ENCODE measurements at places on chromosomes 1 and 21.
A peak's percentile ranks its signal among the peaks of the same experiment; 100 is the strongest.

- DNase-seq = no peak
Measured at GRCh38 chr1:154219541-154219940, 1.2 kb upstream of the UBAP2L start.

GRCh38 chr1:207868774-207869721 lies 41.9 kb downstream of the CD34 start:
- DNase-seq = peak; percentile 58

DNA sequence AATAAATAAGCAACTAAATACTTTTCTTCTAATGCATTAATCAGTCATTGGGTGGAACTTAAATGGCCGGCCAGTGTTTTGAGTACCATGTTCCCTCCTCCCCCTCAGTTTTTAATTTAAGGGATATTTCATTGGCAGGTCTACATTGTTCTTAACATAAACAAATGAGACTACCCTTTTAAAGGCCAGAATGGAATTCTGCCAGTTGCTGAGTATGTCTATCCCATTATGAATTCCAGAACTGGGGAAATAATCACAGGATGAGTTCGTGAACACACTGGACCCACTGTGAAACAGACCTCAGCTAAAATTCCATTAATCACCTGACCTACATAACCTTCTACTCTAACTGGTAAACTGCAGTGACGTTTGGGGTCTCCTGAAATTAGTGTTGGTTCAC lies 305.5 kb upstream of the PKN2 start:
- DNase-seq = no peak

GRCh38 chr1:154974102-154974807 lies at the start of gene CKS1B:
Gene CKS1B (plus strand): TSS chr1:154974681. CDS start chr1:154974746, 65 bp downstream.
- peak; percentile 97 for DNase-seq

DNA sequence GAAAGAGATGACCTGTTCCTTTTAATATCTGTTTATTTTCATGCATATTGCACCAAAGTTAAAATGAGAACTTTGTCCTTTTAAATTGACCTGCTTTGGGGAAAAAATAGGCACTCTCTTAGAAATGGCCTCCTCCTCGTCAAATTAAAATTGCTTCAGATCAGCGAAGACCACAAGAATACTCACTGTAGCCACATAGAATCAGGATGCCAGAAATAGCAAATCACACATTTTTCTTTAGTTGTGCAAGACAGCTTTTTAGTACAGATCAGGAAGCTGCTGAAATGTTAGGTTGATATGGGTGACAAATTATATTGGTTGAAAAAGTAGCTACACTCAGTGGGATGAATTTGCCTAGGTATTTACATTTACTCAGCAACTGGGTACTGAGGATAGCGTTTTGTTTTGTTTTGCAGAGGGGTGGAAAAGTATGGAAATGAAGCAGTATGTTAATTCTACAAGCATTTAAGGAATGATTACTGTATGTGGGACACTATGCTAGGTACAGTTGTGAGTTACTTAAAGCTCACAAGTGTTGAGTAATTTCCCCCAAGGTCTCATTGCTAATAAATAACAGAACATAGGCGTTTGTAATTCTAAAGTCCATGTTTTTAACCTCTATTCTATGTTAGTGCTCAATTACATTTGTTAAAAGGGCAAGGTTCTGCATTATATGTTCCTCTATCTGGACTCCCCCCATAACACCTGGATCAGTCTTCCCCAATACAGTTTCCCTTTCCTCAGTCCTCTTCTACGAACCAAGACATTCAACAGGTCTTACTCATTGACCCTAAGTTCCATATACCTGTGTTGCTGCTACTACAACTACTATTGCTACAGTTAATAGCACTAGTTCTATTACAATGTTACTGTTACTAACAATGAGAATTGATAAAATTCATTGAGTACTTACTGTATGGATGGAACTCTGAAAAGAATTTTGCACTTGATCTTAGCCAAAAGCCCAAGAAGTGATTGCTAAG lies 99.4 kb upstream of the S1PR1 start:
- DNase-seq = no peak

DNA sequence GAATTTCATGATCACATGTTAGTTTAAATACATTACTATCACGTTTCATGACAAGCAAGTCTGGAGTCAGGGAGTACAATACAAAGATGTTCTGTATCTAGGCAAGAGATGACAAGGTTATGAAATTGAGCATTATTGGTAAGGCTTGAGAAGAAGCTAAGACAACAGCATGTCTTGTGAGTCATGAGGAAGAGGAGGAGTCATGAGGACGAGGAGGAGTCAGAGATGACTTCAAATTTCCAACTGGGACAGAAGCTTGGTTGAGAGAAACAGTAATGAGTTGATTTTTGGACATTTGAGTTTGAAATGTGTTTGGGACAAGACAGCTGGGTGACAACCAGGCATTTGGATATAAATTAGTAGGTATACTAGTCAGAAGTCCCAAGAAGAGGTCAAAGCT lies 4.3 kb upstream of the UBE2U start:
- DNase-seq = no peak

DNA sequence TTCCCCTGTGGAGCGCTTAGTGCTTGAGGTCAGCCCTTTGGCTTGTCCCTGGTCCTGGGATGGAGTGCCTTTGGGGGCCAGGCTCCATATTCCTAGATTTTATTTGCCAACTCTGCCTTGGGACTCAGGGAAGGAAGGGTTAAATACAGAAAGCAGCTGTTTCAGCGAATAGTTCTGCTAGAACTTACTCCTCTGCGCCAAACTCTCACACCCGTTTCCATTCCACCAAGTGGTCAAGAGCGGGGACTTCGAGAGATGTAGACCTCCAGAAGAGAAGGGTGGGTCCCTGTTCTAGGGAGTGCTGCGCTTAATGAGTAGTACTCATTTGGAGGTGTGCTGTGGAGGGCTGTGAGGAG lies 704 bp upstream of the TOMM40L start:
- no peak for DNase-seq

GRCh38 chr1:149877211-149877946 lies 22.0 kb upstream of the BOLA1 start:
- no peak for DNase-seq

Measured in activated CD4-positive, alpha-beta T cell treated with anti-CD3 and anti-CD28 coated beads for 4 hours (primary cell).